ENCODE measurements at places on chromosomes 12 and 14. TPM values are rescaled to one million over a fixed set of nuclear protein-coding genes. Genes with fewer than 3 reads are reported as not detected.

DNA sequence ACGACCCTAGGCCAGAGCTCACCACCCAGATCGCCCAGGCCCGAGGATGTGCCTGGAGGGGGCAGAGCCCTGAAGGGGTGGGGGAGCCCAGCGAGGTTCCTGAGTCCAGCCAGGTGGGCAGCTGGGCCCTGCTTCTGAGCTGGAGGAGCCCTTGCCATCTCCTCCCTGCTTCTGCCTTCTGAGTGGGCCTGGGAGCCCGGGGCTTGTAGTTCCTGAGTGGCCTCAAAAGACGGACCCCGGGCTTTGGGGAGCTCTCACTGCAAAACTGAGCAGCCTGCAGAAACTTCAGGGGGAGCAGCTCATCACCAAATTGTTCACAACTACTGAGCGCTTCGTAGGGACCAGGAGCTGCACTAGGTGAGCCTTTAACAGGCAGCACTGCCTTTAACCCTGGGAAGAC lies 112.1 kb downstream of the NCOR2 start:
- DNase-seq: no peak

Gene GPR162
- 37.4 TPM for polyA plus RNA-seq

- no peak for DNase-seq
Measured at GRCh38 chr12:15208140-15208539, 13.1 kb downstream of the RERG start.

GRCh38 chr14:74299061-74299545 lies 3.6 kb downstream of the ABCD4 start:
- no peak for DNase-seq

Gene ADAMTS20
- 0.80 TPM for polyA plus RNA-seq

Gene GPR68
- 1.9 TPM for polyA plus RNA-seq

GRCh38 chr12:7395950-7396349 lies 48.0 kb downstream of the CD163L1 start:
- DNase-seq: no peak

GRCh38 chr14:100896369-100897060 lies 7.0 kb downstream of the RTL1 start:
- DNase-seq: no peak
